ENCODE measurements at places on chromosomes 1 and 21. TPM values are rescaled to one million over a fixed set of nuclear protein-coding genes. Genes with fewer than 3 reads are reported as not detected.
A peak's percentile ranks its signal among the peaks of the same experiment; 100 is the strongest.

- DNase-seq = no peak
Observed at GRCh38 chr1:220957233-220957605, 78.0 kb downstream of the HLX start.

DNA sequence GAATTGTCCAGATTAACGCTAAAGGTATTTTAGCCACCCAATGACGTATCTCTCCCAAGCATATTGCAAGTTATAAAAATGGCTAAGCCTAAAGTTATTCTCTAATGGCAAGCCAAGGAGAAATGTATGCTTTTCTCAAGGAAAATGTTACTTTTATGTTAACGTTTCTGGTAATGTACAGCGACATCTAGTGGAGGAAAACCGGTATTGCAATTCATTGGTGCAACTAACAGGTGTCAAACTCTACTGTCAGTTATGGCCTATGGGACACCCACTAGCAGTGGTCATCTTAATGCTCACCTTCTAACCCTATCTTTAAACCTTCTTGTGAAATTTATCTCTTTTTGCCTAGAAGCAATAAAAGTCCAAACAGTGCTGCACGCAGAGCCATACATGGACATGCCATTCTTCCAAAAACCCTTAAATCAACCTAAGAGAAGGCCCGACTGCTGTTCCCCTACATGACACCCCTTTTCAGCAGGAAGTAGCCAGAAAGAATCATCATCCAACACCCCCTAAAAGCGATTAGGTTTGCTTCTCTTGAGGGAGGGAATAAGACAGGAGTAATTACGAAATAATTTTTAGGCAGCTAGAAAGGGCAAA lies 68.7 kb upstream of the LRIF1 start:
- peak; percentile 64 for DNase-seq

- peak; percentile 96 for DNase-seq
Observed at GRCh38 chr1:93007941-93008577, 46.8 kb upstream of the DIPK1A start.

GRCh38 chr1:205977402-205978014 lies 25.7 kb downstream of the RAB7B start:
- DNase-seq = peak; percentile 74

- no peak for DNase-seq
Observed at GRCh38 chr1:231233735-231234417, 7.1 kb upstream of the GNPAT start.

- no peak for DNase-seq
Observed at GRCh38 chr1:203361945-203362719, 11.2 kb upstream of the FMOD start.

DNA sequence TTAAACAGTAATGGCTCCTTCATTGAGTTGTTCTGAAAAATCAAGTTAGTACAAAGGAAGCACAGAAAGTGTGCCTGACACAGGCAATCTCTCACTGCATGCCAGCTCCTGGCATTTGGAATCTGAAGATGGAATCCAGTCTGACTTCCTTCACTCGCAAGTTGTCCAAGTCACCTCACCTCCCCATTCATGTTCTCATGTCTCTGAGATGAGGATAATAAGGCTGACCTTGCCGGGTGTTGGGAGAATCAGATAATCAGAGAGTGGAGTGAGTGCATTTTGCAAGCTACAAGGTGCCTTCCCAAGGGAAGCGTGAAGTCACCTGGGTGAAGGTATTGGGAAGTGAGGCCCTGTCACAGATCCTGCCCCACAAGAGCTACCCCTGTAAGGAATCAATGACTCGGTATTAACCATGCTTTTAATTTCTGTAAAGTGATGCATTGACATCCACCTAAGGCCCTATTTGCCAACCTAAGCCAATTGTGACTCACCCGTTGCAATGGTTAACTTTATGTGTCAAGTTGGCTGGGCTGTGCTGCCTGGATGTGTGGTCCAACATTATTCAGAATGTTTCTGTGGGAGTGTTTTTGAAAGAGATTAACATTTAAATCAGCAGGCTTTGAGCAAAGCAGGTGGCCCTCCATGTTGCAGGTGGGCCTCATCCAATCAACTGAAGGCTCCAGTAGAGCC lies 62.5 kb upstream of the TARBP1 start:
- peak; percentile 52 for DNase-seq

GRCh38 chr21:42724226-42724920 lies 71.0 kb downstream of the PDE9A start:
- DNase-seq = peak; percentile 95

- DNase-seq = no peak
Observed at GRCh38 chr1:197515421-197515820, 247.4 kb downstream of the CRB1 start.

DNA sequence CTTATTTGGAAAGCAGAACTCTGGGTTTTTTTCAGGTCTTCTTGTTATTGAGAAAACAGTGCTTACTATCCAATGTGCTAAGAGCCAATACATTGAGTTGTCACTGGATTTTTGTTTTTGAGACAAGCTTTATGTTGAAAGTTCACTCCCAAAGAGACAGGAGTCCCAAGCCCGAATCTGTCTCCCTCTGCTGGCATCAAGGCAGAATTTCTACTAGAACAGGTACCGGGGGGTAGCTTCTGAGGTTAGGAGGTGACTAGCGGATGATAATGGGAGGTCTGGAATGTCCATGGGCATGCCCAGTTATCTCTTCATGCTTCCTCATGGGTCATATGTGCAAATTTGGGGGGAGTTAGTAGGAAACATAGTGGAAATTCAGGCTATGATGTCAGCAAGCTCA lies 25.1 kb downstream of the ZNF124 start:
- no peak for DNase-seq

DNA sequence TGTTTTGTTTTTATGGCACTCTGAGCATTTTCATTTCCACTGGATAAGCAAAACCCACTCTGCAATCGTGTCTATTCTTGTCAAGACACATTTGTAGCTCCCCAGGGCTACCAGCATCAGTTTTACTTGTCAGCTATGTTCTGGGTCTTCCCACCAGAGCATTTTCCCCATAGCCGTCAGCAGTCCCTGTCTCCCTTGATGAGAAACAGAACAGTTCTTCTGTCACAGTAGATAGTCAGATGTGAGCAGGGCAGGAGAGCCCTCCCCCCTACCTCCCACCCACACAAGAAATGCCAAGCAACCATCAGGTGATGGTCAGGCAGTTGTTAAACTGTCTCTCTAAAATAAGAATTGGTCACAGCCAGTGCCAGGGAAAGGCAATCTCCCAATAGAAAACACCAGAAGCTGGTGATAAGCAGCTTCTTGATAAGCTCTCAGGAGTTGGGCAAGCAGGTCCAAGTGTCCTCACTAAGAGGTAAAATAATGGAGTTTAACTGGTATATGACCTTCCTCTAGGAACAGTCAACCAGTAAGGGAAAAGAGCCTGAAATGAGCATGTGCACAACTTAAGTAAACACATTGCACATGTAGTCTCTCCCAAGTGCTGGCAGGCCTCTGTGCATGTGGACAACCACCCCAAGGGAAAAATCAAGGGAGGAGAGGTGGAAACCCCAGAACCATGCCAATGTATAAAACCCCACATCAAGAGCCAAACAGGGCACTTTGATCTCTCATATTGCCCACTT lies 208.2 kb downstream of the S1PR1 start:
- DNase-seq = no peak

DNA sequence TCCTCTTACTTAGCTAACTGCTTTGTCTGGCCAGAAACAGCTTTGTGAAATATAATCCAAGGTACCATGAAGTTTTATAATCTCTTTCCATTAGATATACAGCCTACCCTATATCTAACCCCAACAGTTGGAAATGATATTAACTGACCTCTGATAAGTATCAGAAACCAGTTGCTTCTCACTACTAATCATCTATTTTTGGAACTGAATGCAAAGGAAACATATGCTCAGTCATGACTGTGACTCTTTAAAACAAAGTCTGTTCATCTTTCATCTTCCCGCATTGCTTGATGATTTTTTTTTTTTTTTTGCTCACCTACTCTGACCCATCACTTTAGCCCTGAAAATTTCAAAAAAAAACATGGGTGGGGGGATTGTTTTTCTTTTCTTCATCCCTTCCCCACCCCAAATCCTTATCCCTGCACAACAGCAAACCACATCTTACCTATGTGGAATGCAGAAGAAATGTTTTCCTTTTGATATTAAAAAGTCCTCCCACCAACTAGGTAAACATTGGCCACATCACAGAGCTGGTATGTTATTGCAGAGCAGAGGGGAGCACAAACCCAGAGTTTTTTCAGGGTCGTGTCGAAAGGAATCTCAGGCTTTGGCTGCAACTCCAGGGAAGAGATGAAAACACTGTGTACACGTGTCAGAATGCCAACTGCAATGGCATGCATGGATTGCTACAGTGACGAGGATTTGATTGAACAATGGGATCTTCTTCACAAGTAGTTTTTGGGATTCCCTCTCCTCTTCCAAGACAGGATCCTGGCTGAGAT lies 137.3 kb downstream of the SLC30A10 start:
- no peak for DNase-seq

- no peak for DNase-seq
Observed at GRCh38 chr1:54259546-54260140, 59.7 kb downstream of the MRPL37 start.

- peak; percentile 62 for DNase-seq
Observed at GRCh38 chr1:58804853-58805565, 21.2 kb upstream of the JUN start.

- no peak for DNase-seq
Observed at GRCh38 chr1:106875622-106876021, 180.9 kb upstream of the PRMT6 start.

DNA sequence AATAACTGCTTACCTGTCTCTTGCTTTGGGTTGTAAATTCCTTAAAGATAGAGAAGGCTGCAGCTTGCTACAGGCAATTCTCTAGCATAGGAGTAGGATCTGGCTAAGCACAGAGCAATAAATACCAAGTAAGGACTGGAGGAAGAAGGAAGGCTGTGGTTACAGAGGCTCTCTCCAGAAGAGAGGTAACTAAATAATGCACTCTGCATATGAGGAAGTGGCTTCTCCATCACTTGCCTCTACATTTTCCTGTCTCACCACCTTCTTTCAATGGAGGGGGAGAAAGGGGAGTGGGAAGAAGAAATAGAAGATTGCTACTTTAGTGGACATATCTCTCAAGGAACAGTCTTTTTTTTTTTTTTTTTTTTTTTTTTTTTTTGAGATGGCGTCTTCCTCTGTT lies 60.9 kb upstream of the LAX1 start:
- DNase-seq = no peak

GRCh38 chr21:36330904-36331303 lies 10.9 kb downstream of the MORC3 start:
- peak; percentile 32 for DNase-seq

GRCh38 chr1:29639741-29640427 lies 403.6 kb downstream of the PTPRU start:
- DNase-seq = peak; percentile 85

DNA sequence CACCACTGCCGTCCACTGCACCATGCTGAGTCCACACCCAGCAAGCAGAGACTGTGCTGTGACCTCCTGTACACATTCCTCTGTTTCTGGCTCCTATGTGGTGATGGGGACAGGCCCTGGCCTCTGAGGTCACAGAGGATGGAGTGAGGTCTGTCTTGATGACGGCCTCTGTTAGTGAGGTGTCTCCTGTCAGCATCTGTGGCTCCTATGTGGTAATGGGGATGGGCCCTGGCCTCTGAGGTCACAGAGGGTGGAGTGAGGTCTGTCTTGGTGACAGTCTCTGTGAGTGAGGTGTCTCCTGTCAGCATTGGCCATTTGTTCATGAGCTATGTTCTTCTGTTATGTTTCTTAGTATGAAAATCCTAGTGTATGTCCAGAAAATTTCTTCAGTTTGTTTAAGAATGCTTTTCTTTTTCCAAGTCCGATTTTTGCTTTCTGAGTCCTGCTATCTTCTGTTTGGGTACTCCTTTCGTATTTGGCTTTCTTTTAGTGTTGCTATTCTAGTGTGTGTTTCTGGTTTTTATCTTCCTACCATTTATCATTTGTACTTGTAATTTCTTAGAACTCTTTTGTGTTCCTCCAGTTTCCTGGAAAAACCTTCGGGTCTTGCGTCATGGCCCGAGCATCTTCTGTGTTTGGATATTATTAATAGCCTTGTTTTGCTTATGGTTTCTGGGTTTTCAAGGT lies 13.4 kb downstream of the SNAP47 start:
- DNase-seq = no peak

GRCh38 chr1:87495870-87496269 lies 167.2 kb downstream of the LMO4 start:
- no peak for DNase-seq

DNA sequence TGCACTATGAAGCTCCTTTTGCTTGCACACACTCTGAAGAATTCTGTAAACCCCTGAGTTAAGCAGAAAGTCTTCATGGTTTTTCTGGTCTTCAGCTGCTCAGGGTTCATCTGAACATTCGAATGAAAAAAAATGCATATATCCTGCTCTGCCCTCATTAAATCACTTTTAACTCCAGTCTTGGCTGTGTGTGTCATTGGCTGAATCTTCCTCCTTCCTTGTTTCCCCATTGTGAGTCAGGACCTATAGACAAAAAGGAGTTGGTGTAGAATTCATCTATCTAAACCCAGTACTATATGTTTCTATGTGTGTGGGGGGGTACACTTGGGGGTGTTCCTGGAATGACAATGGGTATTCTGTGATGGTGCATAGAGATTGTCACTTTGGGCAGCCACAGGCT lies 6.6 kb upstream of the SPRR1B start:
- DNase-seq = no peak

GRCh38 chr1:154623358-154623757 lies 15.4 kb upstream of the ADAR start:
- no peak for DNase-seq

DNA sequence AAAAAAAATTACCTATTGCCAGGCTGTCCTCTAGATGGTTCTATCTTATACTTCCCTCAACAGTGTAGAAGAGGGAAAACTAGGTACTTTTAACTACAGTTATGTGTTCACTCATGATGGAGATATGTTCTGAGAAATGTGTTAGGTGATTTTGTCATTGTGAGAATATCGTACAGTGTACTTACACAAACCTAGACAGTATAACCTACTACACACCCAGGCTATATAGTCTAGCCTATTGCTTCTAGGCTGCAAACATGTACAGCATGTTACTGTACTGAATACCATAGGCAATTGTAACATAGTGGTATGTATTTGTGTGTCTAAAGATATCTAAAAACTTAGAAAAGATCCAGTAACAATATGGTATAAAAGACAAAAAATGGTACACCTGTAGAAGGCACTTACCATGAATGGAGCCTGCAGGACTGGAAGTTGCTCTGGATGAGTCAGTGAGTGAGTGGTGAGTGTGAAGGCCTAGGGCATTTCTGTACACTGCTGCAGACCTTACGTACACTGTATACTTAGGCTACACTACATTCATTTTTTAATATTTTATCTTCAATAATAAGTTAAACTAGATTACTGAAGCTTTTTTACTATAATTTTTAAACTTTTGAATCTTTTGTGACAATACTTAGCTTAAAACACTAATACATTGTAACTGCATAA lies 13.2 kb downstream of the MGST3 start:
- DNase-seq = peak; percentile 3

The NLRP3 gene
- total RNA-seq = not detected

The SPRR2B gene
- total RNA-seq = not detected

The CLCA4 gene
- not detected for total RNA-seq

The ADGRB2 gene
- total RNA-seq = 28.5 TPM

The COA6 gene
- 73.8 TPM for total RNA-seq

The CFAP45 gene
- 9.3 TPM for total RNA-seq

The VWA5B1 gene
- not detected for total RNA-seq

The NBL1 gene
- 32.5 TPM for total RNA-seq

The MYBPH gene
- not detected for total RNA-seq

The CCDC17 gene
- 5.6 TPM for total RNA-seq

The E2F2 gene
- 9.0 TPM for total RNA-seq

Data from PC-9 (cell line).